Daoy (cell line): ENCODE measurements at places on chromosomes 11 and 22. TPM values are rescaled to one million over a fixed set of nuclear protein-coding genes. Genes with fewer than 3 reads are reported as not detected.

The SPI1 gene
- not detected in 2 replicates for total RNA-seq

The CBX6 gene
- 25.5 and 32.5 TPM in 2 replicates for total RNA-seq

The GLYATL1 gene
- total RNA-seq: 1.1 TPM in 1 of 2 replicates, not detected in the other

The MMP13 gene
- 0.17 TPM in 1 of 2 replicates, not detected in the other for total RNA-seq

The KRTAP5-7 gene
- not detected in 2 replicates for total RNA-seq

The LYVE1 gene
- total RNA-seq: not detected in 2 replicates
